ENCODE measurements at places on chromosomes 3 and 15.

DNA sequence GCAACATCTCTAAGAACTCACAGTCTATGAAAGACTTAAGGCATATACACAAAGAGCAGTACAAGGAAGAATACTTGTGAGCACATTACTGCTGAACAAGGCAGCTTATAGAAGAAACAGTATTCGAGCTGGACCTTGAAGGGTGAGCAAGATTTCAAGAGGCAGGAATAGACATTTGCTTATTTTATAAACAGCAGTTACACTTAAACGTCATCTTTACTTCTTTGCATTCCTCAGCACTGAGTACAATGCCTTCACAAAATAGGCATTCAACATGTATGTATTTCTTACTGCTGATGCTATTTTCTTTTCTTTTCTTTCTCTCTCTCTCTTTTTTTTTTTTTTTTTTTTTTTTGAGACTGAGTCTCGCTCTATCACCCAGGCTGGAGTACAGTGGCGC is 205.8 kb downstream of the ZIC4 start:
- no peak for DNase-seq

GRCh38 chr3:120147072-120147871 is 53.0 kb upstream of the GSK3B start:
- DNase-seq = peak; percentile 66

GRCh38 chr15:69951898-69952555 is 145.7 kb downstream of the TLE3 start:
- no peak for DNase-seq

DNA sequence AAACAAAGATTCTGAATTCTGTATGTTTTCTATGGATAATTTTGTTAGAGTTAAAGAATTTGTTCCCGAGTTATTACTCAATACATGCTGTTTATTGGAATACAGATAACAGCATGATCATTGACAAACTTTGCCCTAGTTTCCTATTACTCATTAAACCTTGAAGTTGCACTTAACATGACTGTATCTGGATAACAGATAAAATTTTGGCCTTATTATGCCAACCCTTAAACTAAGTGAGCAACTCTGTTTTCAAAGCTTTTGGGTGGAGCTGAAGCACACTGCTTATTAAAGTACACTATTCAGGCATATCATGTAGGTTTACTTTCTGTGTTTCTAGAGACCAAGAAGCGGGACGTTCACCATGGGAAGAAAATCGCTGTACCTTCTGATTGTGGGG is at the start of gene AADAC:
Gene AADAC, plus strand, starts transcription at position 318 of the 400 bp plus-strand sequence. Its CDS starts 47 bp downstream, at position 365.
- DNase-seq = no peak

DNA sequence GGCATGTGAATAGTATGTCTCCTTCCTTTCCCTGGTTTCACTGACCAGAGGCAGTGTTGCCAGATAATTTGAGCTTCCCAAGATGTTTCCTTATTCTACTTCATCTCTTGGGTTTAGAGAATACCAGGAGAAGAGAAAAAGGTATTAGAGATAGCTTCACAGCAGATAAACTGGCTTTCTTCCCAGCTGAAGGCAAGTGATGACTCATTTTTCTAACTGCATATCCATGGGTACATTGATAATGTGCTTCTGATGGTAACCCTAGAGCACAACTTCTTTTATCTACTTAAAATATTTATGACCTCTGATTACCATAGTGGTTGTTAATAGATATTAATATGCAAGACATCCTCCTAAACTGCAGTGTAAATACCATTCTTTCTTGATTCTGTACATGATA is 34.6 kb upstream of the CMTM8 start:
- DNase-seq = no peak

DNA sequence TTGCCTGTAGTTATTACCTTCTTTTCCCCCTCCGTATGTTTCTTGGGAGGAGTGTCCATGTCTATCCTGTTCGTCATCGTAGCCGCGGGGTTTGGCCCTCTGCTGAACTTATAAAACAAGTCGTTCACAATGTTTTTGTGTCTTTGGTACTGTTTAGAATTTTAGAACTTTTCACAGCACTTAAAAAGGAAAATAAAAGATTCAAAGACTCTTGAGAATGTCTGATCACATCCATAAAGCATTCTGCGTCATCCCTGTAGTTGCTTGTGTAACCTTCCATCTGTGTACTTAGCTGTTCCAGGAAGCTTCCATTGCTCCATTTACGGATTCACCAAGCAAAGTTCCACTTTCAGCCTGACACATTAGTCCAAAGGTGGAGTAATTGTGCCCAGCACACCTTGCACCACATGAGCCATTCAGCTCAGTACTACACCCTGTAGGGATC is 677.1 kb upstream of the NR2F2 start:
- DNase-seq = no peak

DNA sequence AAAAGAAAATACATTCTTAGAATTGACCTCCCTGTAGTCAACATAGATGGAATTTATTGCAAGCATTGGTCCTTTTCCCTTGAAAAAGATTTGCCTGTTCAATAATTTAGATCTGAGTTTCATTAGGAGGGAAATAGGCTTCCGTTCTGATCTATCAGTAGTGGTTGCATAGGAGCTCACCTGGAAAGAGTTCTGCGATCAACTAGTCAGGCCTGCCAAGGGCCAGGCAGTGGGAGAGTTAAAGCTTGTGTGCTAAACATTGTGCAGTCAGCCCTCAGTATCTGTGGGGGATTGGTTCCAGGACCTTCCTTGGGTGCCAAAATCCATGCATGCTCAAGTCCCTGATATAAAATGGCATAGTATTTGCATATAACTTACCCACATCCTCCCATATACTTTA is 29.6 kb upstream of the IDH2 start:
- DNase-seq = no peak
